ENCODE measurements at places on chromosomes 7 and 10.
A peak's percentile ranks its signal among the peaks of the same experiment; 100 is the strongest.

- DNase-seq, result no peak
Measured at GRCh38 chr7:39085590-39086049, 107.9 kb downstream of the POU6F2 start.

GRCh38 chr7:131203291-131203976, 124.2 kb upstream of the MKLN1 start:
- no peak for DNase-seq

- no peak for DNase-seq
Measured at GRCh38 chr7:157427811-157428553, 91.2 kb downstream of the DNAJB6 start.

DNA sequence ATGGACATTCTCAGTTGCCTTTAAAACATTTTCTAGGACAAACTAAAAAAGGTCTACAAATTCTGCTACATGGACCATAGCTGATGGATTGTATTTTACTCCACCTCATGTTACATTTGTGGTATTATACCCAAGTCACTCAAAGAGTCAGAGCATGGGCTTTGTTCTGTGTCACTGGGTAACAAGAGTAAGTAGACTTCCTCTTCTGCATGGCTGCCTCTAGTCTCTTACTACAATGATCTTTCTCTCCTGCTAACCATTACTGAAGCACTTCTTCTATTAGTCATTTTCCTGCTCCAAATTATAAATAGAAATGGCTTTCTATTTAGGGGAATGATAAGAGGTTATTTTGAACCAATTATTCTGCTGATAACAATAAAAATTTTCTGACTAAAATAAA, 727.4 kb upstream of the NRP1 start:
- DNase-seq, result no peak

DNA sequence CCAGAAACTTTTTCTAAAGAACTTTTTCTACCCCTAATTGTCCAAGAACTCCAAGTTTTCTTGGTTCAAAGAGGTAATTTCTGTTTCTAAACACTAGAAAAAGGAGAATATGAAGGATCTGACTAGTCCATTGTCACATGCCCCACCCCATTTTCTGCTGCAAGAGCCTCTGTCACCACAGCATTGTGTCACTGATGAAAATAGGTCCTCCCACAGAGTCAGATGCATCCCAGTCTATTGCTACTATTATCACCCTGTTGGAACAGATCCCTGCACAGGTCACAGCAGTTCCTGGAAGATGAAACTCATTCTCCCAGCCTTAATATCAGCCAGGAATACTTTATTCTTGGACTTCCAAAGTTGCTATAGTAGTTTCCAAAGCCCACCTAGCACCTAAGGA, 7.5 kb upstream of the CFTR start:
- no peak for DNase-seq

DNA sequence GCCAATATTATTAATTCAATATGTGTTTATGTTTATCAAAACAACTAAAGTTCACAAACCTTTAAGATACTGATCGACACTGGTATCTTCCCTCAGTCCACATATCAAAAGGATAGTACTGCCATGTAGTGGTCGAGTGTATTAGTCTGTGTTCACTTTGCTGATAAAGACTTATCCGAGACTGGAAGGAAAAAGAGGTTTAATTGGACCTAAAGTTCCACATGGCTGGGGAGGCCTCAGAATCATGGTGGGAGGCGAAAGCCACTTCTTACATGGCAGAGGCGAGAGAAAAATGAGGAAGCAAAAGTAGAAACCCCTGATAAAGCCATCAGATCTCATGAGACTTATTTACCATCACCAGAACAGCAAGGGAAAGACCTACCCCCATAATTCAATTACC, 325.4 kb upstream of the PHF14 start:
- no peak for DNase-seq

GRCh38 chr10:133388973-133389818, 4.8 kb upstream of the MTG1 start:
- no peak for DNase-seq

- DNase-seq, result no peak
Measured at GRCh38 chr10:100348389-100348927, 1.4 kb downstream of the SCD start.

DNA sequence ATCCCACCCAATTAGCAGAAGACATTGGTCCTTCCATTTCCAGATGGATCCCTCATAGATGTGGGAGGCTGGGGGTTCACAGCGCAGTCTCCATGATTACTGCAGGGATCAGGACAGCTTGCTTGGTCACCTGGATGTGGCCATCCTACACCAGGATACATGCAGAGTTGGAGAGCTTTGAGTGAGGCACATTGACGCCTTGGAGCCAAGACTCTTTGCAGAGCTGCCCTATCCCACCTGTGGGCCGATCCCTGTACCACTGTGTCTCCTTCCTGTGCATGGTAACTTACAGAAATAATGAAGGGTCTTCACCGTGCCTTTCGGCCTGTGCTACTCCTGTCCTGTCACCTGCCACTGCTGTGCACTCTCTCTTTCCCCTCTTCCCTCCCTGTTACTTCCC, 444.8 kb downstream of the GLRX3 start:
- no peak for DNase-seq

DNA sequence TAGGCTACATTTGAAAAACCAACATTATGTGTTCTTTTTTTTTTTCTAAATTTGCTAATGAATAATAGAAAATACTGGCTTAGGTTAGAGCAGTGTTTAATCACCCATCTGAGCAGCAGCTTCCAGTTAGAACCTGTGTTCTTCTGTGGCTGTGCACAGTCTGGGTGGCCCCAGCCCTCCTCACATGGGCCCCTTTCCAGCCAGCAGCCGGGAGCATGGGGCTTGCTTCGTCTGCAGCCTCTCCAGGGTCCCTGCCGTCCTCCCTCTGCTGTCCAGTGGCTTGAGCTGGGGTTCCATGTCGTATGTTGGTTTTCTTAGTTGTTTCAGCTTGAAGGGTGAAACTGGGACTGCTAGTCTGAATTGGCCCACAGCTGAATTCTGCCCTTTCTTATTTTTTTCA, 37.3 kb downstream of the BNIP3 start:
- DNase-seq, result no peak

DNA sequence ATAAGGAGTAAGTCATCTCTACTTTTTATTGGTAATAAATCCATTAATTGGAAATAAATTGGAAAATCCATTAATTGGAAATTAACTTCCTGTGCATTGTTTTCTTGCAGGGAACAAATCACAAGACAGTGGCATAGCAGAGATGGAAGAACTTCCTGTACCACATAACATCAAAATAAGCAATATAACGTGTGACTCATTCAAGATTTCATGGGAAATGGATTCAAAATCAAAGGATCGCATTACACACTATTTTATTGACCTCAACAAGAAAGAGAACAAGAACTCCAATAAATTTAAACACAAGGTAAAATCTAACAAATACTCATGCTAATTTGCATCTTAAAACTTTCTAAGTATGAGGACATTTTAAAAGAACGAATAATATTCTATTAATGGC, 57.8 kb downstream of the PHYHIPL start:
- no peak for DNase-seq

GRCh38 chr7:101618207-101618839, 10.8 kb downstream of the MYL10 start:
- no peak for DNase-seq

DNA sequence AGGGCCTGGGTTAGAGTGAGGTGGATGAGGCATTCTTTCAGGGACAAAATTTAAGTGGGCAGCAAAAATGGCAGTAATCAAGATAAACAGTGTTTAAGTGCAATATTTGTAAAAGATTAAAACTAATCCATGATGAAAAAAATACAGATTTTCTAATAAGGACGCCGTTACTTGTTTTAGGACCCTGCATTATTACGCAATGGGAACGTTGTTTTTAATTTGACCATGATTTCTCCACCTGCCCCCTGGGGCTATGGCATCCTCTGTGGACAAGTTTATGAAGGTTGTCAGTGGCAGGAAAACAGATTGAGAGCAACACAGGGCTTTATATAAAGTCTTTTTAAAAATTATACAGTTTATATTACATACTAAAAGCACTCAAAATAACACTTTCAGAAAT, 380.6 kb upstream of the PHF14 start:
- DNase-seq, result no peak

DNA sequence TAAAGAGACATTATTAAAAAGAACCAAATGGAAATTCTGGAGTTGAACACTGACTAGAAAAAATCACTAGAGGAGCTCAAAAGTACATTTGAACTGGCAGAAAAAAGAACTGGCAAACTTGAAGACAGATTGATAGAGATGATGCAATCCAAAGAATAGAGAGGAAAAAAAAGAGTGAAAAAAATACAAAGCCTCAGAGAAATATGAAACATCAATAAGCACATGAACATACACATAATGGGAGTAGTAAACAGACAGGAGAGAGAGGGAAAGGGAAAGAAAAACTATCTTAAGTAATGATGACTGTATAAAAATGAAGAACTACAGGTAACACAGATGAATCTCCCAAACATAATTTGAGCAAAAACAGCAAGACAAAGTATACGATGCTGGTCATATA, 61.1 kb downstream of the CNOT4 start:
- DNase-seq, result no peak

DNA sequence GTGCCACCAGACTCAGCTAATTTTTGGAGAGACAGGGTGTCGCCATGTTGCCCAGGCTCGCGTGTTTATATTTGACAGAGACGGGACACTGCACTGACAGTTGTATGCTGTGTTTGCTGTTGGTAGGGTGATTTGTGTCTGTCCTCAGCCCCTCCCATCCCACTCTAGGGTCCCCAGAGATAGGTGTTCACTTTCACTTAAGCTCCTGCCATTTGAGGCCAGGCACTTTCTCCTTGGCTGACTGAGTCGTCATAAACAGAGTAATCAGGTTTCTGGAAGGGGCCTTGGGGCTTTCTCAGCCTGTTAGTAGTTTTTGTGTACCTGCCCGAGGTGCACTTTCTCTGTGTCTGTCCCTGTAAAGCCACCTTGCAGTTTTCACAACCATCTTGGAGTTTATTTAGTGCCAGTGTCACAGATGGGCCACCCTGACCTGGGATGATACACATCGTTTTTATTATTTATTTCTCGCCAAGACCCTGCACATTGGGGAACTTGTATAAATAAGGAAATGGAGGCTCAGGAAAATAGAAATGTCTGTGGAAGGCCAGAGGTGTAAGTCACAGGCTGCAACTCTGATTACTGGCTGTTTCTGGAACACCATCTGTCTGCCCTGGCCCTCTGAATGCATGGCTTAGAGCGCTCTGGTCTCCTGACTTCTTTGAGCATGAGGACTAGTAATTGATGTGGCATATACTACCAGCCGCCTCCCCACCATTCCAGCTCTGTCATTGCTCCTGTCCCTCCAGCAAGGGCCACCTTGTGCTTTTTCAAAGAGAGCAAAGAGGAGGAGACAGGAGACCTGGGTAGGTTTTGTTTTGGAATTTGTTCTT, 81.9 kb upstream of the PDCD4 start:
- no peak for DNase-seq

DNA sequence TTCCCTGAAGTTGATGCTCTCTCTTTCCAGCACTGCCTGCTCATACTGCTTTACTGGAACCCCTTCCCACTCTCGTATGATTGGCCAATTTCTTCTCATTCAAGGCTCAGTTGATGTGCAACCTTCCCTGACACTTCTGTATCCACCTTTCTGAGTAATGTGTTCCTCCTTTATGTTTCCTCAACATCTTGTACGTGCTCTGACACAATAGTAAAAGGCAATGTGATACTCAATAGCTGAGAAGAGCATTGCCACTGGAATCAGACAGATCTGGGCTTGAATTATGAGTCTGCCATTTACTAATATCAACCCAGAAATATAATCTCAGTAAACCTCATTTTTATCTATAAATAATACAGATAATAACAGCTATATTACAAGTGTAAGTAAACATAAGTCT, 34.7 kb downstream of the ARL4A start:
- DNase-seq, result no peak

GRCh38 chr10:117503244-117504205, 39.0 kb upstream of the EMX2 start:
- peak; percentile 2 for DNase-seq

DNA sequence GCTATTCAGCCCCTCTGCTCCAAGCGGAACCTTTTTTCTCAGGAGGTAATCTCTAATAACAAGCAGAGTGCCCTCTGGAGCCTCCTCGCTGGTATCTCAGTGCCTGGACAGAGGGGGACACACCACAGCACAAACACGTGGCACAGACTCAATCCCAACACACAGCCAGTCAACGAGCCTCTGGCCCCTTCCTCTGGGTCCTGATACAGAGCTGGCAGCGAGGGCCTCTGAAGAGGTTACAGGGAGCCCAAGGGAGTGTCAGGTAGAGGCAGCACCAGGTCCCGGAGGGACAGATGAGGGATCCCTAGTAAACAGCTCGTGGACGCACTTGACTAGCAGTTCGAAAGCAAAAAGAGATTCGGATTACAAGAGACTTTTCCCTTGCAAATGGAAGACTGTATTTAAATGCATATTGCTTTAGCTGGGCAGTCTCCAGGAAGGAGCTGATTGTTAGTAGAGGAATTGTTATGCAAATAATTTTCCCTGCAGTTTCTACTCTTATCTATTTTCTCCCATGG, 14.1 kb downstream of the CXCL12 start:
- DNase-seq, result no peak

GRCh38 chr7:56447864-56448693, 331.9 kb upstream of the NUPR2 start:
- DNase-seq, result no peak

- DNase-seq, result no peak
Measured at GRCh38 chr10:112546474-112546873, 99.5 kb downstream of the VTI1A start.

GRCh38 chr7:713488-714230, 12.8 kb upstream of the DNAAF5 start:
- no peak for DNase-seq

DNA sequence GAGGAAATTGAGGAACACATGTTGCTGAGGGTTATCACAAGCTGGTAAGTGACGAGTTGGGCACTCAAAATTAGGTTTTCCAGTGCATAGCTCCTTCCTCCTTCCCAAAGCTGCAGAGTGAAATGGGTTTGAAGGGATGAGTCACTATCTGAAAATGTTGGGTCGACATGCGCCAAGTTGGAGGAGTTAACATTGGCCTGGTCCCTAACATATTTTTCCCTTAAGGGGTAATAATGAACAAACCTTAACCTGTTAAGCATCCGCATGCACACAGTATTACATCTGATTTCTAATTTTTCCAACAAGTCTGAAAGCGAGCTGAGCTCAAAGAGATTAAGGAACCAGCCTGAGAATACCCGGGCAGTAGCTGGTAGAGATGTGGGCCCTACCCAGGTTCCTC, 20.7 kb upstream of the TECTB start:
- no peak for DNase-seq
